Retinal pigment epithelial cell (primary cell): ENCODE measurements at places on chromosomes 6 and 20.

DNA sequence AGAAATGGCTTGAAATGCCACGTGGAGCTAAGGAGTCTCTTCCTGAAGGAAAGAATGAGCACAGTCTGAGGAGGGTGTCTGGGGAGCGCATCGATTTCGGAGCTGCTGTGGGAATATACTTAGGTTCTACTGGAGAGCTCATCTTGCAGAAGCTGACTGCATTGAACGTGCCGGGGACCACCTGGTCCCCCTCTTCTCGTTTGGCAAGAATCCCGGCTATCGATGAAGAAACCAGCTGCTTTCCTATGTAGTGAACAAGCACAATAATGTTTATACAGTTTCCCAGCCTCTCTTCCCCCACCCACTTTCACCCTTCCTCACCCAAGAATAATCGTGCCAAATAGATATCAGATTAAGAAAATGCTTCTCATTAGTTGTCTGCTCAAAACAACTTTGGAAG lies 242.5 kb downstream of the PACRG start:
- DNase-seq = no peak

DNA sequence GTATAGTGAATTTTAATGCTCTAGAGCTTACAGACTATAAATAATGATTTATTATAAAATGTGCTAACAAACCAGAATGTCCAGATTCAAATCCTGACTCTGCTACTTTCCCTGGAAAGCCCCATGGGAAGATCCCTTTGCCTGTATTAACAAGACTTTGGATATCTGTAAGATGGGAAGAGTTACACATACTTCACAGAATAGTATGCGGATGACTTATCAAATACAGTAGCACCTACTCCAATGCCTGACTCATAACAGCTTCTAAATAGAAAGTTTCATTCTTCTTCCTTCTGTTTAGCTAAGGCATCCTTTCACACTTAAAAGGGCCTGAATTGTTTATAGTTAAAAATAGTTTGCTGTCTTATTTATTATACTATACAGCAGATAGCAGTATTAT lies 166.3 kb downstream of the KCNQ5 start:
- no peak for DNase-seq

DNA sequence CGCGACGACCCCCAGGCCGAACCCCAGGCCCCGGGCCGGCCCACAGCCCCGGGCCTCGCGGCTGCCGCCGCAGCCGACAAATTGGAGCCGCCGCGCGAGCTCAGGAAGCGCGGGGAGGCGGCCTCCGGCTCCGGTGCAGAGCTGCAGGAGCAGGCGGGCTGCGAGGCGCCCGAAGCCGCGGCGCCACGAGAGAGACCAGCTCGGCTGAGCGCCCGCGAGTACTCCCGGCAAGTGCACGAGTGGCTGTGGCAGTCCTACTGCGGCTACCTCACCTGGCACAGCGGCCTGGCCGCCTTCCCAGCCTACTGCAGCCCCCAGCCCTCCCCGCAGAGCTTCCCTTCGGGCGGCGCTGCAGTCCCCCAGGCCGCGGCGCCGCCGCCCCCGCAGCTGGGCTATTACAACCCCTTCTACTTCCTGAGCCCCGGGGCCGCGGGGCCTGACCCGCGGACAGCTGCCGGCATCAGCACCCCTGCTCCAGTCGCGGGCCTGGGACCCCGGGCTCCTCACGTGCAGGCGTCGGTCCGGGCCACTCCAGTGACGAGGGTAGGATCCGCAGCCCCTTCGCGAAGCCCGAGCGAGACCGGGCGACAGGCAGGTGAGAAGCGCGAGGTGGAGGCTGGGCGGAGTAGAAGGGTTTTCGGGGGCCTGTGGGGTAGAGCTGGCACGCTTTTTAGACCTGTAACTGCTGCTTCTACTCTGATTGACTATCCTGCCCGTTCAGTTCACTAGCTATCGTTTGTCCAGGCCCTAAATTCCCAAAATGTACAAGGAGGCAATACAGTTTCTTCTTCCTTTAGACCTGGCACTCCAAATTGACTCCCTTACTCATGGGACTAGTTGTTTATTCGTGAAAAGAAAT lies 654 bp downstream of the FAM8A1 start:
- no peak for DNase-seq

DNA sequence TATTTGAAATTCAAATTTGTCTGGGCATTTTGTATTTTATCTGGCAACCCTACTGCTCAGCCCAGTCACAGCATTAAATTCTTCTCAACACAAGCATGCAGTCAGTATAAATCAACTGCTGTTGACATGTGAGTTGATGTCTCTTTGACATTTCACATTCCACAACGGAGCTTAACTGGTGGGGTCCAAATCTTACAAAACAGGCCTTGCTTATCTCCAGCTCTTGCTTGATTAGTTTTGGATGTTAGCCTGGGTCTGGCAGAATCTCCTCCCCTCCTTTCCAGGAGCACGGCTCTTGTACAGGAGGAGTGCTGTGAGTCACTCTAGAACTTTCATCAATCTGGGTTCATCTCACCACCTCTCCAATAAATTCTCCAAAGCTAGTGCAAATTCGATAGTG lies 80.8 kb upstream of the PHACTR1 start:
- no peak for DNase-seq

GRCh38 chr6:82172594-82172993 lies 75.0 kb downstream of the IBTK start:
- no peak for DNase-seq

DNA sequence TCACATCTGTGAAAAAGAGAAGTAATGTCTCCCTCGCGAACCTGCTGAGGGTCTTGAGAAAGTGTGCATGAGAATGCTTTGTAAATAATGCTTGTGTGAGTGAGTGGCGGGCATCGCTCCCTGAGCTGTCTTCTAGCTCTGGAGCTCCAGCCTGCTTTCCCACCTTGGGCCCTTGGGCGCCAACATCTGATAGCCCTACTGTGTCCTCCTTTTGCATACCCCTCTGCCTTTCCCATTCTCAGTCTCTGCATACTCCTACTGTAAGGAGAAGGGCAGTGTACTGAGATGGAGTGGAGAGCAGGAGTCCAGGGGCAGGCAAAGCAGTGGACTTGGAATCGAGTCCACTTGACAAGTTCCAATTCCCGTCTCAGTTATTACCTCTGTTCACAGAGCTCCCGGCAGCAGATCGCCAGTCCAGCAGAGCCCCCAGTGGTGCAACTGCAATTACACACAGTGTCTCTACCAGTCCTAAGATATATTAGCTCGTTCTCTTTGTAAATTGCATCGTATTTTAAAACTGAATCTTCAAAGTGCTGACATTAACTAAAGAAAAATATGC lies 847 bp upstream of the NCR2 start:
- no peak for DNase-seq

- DNase-seq = no peak
Measured at GRCh38 chr6:145977881-145978280, 13.7 kb upstream of the SHPRH start.

DNA sequence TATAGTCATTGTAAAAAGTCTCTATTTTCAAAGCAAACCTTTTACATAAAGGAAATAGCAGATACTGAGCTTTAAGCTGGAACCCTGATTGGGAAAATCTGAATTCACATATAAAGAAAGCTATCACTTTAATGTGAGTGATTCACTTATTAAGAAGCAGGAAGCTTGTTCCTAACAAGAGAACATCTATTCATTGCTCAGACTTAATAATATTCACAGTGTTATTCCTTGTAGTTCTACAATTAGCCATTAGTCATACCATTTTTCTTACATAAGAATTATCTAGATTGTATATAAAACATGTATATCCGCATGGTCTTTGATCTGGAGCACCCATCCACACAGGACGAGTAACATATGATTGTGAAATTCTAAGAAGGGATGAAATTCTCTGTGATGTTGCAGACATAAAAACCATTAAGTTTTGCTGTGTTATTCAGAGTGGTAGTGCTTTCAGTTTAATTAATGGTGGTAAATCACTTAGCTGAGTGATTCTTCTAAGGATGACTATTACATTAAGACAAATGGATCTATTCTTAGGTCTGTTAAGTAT lies 71.1 kb upstream of the FOXQ1 start:
- no peak for DNase-seq

DNA sequence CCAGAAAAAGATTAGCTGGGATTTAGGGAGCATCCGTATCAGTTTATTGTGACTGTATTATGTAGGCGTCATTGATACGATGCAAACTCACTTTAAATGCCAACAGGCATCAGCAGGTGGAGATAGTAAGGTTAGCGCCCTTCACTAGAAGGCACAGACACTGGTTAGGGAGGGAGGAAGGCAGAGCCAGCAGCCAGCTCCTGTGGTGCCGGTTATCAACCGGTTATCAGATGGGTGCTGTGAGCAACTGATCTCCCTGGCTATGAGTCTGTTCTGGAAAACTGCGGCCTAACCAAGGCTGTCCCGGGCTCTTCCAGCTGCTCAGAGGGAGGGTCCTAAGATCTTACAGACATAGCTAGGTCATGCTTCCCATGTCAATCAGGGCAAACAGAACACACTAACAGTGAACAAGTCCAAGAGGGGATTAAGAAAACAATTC lies 47.5 kb upstream of the CD93 start:
- no peak for DNase-seq

DNA sequence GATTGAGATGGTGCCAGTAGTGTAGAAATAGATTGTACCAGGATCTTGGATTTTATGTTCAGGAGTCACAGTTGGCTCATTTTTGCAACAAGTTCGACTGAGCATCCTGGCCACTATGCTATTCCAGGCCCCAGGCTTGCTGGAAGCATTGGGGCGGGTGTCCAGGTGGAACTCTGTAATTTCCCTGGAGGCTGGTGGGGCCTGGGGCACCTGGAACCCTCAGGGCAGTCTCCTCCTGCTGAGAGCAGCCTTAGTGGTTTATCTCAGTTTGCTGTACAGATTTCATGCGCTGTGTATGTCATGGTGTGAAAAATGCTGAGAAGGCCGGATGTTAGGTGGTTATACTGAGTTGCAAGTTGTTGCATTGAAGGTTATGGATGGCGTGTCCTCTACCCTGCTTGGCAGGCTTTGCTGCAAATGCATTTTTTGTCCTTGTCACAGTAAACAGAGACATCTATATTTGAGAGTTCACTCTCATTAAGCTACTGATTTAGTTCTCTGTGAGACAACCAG lies 135.1 kb upstream of the MYLIP start:
- DNase-seq = no peak

- DNase-seq = no peak
Measured at GRCh38 chr6:102961902-102962301, 1568.4 kb downstream of the GRIK2 start.

DNA sequence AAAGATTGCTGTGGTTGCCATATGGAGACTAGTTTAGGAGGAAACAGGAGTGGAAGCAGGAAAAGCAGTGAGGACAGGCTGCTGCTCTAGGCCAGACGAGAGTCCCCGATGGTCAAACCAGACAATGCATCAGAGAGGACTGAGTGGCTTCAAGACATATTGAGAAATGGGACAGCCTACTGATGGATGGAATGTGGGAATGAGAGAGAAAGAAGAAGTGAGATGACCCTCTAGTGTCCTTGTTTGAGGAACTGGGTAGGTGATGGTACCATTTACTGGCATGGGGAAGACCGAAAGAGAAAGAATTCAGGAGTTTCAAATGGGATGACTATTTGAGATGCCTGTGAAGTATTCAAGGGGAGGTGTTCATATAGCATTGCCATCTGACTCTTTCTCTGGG lies 111.8 kb upstream of the LAMP5 start:
- DNase-seq = no peak

- DNase-seq = no peak
Measured at GRCh38 chr6:47865206-47865605, 83.4 kb downstream of the OPN5 start.

GRCh38 chr6:72316675-72317380 lies 305.0 kb upstream of the KCNQ5 start:
- DNase-seq = no peak

DNA sequence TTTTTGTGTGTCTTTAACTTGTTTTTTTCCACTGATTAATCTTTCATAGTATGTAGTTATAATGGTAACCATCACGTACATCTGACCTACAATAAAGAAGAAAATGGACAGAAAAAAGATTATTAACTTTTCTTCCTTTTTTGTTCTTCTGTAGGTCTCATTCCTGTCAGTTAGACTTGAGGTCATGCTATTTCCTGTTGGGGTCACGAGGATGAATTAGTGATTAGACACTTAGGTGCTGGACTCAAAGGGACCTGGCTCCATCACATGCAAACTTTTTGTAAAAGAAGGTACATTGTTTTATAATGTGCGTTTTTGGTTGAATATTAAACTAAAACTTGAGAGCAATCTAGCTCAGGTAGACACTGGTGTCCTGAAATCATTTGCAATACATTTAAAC lies 14.8 kb downstream of the MARCKS start:
- DNase-seq = no peak

GRCh38 chr20:53806683-53807401 lies 213.2 kb upstream of the ZNF217 start:
- no peak for DNase-seq

- DNase-seq = no peak
Measured at GRCh38 chr6:104608101-104608500, 251.6 kb downstream of the HACE1 start.

DNA sequence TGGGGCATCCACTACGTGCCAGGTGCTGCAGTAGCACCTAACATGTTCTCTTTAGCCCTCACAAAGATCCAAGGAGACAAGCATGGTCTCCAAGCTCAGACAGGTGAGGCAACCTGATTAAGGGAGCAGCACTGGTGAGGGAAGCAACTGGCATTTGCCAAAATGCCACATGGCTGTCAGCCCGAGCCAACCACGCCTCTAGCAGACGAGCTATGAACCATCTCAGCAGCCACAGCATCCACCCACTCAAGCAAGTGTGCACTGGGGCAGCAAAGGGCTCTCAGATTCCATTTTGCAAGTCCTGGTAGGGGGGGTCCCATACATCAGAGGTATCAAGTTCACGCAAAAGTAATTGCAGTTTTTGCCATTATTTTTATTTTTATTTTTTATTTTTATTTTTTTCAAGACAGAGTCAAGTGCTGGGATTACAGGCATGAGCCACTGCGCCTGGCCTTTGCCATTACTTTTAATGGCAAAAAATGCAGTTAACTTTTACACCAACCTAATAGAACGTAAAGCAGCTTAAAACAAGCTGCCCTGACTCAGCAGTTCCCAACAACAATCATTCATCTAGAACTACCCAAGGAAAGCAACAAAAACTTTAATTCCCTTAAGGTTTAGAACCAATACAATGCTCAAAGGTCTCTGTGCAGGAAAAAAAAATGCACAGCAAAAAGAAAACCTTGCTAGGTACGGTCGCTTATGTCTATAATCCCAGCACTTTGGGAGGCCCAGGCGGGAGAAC lies 36.3 kb upstream of the SPDEF start:
- DNase-seq = no peak

GRCh38 chr6:162854228-162854627 lies 126.5 kb downstream of the PACRG start:
- no peak for DNase-seq

GRCh38 chr6:113306552-113307145 lies 550.5 kb upstream of the MARCKS start:
- peak; percentile 30 for DNase-seq

DNA sequence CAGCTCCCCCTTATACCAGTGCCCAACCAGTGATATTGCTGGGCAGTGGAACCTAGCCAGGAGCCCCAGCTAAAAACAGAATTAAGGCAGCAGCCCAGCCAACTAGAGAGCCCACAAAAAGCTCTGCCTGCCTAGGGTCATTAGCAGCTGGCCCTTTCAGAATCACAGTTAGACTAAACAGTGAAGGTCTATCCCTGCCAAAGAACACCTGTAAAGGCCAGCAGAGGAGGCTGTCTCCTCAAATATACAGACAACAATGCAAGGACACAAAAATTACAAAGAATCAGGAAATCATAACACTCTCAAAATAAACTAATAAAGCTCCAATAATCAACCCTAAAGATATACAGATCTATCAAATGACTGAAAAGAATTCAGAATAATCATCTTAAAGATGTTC lies 77.8 kb upstream of the HTR1E start:
- DNase-seq = no peak
